ENCODE measurements at places on chromosomes 4 and X.

- DNase-seq = no peak
Observed at GRCh38 chrX:367866-368265, 18.8 kb downstream of the PPP2R3B start.

DNA sequence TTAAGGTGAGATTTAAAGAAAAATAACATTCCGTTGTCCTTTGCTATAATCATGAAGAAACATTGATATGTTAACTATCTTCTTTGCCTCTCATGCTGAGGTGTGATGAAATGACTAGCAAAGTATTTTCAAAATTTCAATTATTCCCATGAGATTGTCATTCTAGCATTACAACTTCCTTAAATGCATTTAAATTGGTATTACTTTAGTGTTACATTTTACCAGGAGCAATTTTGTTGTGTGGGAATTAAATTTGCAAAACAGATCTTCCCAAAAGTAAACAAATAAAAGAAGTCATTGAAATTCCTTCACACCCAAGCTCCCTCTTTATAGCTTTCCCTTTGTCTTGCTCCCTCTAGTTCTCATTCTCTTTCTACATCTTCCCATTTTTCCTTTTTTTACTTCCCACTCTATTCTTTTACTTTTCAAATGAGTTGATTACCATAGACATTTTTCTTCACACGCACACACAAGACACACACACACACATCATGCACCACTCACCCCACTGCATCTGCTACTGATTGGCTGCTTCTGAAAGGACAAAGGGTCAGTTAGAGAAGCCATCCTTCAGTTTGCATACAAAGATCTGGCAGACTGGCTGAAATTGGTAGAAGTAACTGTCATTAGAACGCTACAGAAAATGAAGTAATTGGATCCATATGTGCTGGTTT, 10.0 kb upstream of the APELA start:
- DNase-seq = no peak

DNA sequence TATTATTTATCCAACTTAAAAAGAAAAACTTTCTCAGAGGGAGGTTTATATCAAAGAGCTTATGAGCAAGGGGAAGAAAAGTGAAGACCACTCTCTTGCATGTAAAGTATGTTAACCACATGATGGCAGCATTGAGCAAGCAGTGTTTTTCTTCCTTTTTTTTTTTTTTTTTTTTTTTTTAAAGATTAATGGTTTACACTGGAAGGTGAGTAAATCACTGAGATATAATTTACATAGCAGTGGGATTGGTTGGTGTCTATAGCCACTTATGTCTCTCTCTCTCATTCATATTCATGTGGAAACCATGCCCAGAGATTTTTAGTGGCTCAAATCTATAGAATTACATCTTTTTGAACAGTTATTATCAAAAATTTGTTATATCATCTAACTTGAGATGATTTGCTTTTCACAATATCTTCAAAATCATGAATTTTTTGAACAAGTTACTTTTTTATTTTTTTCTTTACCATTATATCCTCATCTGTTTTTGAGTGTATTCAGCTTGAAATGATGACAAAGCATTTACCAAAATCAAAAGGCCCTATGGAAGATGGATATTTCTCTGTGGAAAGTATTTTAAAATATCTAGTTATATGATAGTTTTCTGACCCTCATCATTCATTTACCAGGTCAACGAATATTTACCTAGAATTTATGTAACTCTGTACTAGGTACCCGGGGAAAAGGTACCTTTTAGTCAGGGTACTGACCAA, 31.6 kb downstream of the MTHFD2L start:
- no peak for DNase-seq

GRCh38 chr4:138334346-138335016, 92.3 kb upstream of the SLC7A11 start:
- no peak for DNase-seq

DNA sequence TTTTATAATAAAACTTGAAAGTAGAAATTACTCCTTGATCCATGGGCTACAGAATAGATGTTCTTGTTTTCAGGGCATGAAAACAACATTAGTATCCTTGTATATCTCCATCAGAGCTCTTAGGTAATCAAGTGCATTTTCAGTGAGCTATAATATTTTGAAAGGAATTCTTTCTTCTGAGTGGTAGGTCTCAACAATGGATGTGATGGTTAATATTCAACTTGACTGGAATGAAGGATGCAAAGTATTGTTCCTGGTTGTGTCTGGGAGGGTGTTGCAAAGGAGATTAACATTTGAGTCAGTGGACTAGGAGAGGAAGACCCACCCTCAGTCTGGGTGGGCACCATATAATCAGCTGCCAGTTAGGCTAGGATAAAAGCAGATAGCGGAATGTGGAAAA, 100.1 kb downstream of the LCORL start:
- no peak for DNase-seq

DNA sequence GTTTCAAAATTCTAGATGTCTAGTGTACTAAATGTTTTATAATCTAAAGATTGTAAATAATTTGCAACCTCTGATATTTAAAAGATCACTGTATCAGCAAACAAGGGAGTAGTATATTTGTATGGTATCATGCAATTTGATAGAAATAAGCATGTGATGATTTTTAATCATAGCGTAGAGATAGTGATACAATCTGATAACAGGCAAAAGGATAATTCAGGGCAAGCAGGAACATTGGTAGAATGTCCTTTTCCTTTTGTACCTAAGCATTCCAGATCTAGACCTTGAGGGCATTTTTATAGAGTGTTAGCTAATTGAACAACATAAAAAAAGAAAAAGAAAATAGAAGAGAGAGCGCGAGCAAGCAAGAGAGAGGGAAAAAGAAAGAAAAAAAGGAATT, 1.4 kb downstream of the ANK2 start:
- no peak for DNase-seq

- no peak for DNase-seq
Observed at GRCh38 chr4:99965674-99966350, 15.7 kb upstream of the H2AZ1 start.

- no peak for DNase-seq
Observed at GRCh38 chr4:37601531-37601930, 84.6 kb downstream of the RELL1 start.

GRCh38 chr4:107213410-107213809, 177.3 kb upstream of the DKK2 start:
- no peak for DNase-seq

- no peak for DNase-seq
Observed at GRCh38 chr4:6953751-6954380, 44.2 kb downstream of the TBC1D14 start.

GRCh38 chr4:10622728-10623127, 61.8 kb downstream of the CLNK start:
- peak; percentile 3 for DNase-seq

DNA sequence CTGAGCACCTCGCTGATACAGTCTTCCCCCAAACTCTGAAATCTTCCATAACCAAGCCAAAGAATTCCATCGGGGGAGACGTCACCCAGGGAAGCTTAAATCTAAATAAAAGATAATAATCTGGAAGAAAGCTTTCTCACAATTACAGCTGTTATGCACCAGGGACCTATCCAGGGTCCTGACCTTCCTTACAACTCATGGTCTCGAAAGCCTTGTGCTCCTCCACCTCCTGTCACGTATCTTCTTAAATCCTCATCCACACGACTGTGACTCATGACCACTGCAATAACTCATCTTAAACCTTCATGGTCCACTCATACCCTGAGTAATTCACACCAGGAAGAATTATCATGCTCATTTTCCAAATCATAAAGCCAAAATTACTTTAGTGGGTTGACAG, 166.8 kb upstream of the FRG1 start:
- DNase-seq = no peak

DNA sequence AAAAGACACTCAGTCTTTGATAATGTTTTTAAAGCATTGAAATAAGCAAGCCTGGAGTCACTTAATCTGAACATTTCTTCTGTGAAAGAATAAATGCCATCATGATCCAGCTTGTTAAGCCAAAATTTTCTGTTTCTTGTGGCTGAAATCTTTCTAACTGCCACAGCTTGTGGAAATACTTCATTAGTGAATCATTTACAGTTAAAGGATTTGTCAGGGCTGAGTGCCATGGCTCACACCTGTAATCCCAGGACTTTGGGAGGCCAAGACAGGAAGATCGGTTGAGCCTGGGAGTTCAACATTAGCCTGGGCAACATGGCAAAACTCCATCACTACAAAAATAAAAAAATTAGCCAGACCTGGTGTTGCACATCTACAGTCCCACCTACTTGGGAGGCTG, 93.3 kb upstream of the PDE5A start:
- DNase-seq = no peak

DNA sequence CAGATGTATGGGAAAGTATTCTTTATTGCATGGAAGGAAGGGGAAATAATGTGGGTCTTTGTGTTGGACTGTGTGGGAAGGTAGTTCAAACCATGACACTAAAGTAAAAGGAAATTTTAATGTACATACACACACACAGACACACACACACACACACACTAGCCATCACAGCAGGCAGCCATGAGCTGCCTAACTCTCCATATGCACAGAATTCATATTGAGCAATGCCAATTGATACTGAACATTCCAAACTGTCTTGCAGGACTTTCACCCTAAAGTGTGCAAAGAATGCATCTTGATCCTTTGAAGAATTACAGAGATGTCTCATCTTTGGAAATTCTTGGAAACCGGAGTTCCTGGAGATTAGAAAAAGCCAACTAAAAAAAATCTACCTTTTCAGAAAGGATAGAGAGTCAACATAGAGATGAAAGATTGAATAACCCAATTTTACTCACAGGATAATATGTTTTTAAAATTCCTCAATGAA, 120.6 kb upstream of the MBNL3 start:
- no peak for DNase-seq

DNA sequence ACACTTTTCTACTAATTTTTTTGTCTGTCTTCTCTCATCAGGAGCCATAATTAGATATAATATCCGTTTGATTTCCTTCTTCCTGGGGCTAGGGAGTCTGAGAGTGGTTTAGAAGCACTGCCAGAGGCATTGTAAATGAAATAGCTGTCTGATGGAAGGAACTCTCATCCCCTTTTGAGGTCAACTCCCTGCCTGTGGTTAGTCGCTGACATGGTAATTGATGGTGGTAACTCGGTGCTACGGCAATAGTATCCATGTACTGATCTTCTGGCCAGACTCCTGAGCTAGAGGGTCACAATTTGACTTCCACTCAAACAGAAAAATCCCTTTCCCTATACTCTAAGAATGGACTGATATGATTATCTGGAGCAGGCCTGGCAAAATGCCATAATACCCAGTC, 108.1 kb upstream of the TRPC5 start:
- no peak for DNase-seq

DNA sequence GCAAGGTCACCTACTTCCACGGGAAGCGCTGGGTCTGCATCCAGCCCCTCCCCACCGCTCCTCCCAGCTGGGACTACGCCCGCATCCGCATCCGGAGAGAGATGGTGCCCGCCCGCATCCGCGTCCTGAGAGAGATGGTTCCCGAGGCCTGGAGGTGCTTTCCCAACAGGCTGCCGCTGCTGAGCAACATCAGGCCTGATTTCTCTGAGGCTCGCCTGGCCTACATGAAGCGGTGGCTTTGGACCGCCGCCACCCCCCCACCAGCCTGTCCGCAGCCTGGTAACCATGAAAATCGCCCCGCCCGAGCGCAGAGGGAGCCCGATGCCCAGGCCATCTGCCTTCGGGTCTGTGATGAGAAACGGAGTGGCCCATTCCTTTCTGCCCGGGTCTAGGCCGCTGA, 18.1 kb downstream of the CLTRN start:
- DNase-seq = no peak

- peak; percentile 13 for DNase-seq
Observed at GRCh38 chr4:42865572-42866189, 26.8 kb upstream of the GRXCR1 start.

Measured in T-helper 1 cell (primary cell).